ENCODE measurements at places on chromosomes 2 and 18.

GRCh38 chr2:88711289-88711688 lies 19.8 kb downstream of the RPIA start:
- no peak for DNase-seq

DNA sequence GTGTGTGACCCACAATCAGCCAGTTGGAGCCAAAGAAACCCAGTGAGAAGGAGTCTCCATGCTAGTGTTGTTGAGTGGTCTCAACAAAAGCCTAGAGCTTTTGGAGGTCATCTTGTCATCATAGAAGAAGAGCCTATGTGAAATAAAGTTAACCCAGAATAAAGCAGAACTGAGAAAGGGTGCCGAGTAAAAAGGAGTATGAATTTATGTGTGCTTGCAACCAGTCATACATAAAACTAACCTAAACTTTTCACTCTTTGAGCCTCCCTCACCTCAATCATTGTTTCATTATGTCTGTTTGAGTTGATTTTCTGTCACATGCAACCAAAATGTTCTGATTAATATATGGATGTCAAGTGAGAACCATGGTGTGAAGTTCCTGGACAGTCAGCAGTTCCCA lies 599.3 kb upstream of the ZEB2 start:
- no peak for DNase-seq

- no peak for DNase-seq
Observed at GRCh38 chr2:27946530-27947060, 56.1 kb downstream of the BABAM2 start.

GRCh38 chr2:55590810-55591440 lies 26.5 kb downstream of the PPP4R3B start:
- DNase-seq: no peak

GRCh38 chr2:20660506-20661420 lies 6.2 kb upstream of the GDF7 start:
- no peak for DNase-seq

DNA sequence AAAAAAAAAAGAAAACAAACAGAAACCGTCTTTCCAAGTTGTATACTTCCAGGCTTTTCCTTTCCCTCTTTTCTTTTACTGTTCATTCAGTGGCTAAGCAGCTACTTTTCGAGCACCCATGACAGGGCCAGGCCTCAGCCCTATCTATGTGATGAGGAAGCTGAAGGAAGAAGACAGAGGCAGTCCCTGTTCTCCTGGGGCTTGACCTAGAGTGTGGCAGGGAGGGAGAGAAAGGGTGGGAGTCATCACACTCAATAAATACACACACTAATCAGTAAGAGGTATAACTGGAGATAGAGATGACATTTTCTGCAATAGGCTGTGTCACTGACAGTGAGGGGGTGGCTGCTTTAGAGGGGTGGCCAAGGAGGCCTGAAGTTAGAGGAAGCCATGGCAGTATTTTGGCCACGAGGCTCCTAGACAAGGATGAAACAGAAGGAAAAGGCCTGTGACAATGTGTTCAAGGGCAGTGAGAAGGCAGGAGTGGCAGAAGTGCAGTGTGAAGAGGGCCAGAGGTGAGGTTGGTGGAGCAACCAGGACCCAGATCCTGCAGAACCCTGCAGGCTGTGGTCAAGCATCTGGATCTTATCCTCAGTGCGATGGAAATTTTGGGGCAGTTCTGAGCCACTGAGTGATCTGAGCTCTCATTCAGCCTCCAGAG lies 131.8 kb upstream of the TTC39C start:
- no peak for DNase-seq

GRCh38 chr2:178237488-178238153 lies 43.3 kb downstream of the OSBPL6 start:
- DNase-seq: no peak

GRCh38 chr2:233967164-233967563 lies 50.0 kb downstream of the TRPM8 start:
- DNase-seq: no peak

- DNase-seq: no peak
Observed at GRCh38 chr2:733001-733400, 55.8 kb upstream of the TMEM18 start.

GRCh38 chr2:24509840-24510239 lies 18.8 kb downstream of the NCOA1 start:
- no peak for DNase-seq

- DNase-seq: no peak
Observed at GRCh38 chr2:43010438-43011157, 215.8 kb downstream of the ZFP36L2 start.

DNA sequence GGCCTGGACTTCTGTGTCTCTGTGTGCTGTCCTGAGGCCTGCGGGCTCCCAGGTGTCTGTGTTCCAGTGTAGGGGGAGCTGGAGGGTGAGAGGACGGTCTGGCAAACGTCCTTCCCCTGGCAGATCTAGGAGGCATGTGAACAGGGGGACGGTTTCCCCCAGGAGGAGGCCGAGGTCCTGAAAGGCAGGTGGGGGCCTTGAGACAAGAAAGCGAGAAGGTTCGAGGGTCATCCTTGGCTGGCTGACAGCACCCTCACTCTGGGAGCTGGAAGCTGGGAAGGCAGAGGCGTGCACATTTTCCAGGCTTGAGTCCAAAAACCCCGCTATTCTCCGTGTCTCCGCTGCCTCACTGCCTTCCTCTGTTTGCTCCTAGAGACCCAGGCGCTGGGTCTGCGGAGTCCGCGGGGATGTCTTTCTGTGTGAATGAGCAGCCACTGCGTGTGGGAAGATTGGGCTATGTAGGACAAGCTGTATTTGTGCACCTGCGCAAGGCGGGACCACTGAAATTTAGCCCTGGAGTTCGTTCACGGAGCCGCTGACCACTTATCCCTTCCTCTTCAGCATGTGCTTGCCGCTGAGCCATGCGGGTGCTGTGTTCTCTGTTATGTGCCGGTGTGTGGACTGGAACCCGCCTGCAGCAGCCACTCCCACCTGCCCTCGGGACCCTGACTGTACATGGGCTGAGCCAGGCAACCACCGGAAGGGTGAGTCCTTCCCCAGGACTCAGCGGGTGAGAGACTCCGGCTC lies 43.7 kb downstream of the TWIST2 start:
- no peak for DNase-seq

- DNase-seq: no peak
Observed at GRCh38 chr2:190903693-190904450, 23.3 kb downstream of the GLS start.

- DNase-seq: no peak
Observed at GRCh38 chr2:190512539-190513095, 21.9 kb downstream of the NEMP2 start.

DNA sequence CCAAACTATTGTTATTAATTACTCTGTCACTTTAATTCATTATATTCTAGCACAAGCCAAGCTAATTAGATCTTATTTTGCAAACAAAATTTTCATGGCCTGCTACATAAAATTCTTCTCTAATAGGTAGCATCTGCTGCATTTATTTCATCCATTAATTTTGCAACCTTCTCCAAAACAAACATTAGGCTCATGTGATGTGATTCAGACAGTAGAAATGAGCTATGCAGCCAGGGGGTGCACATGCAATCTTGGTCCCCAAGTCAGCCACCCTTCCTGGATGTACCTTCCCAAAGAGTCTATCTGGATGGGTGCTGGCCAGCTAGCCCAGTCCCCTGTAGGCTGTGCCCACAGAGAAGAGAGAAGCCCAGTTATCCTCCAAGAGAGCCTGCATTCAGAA lies 242.1 kb upstream of the OSR1 start:
- DNase-seq: no peak

DNA sequence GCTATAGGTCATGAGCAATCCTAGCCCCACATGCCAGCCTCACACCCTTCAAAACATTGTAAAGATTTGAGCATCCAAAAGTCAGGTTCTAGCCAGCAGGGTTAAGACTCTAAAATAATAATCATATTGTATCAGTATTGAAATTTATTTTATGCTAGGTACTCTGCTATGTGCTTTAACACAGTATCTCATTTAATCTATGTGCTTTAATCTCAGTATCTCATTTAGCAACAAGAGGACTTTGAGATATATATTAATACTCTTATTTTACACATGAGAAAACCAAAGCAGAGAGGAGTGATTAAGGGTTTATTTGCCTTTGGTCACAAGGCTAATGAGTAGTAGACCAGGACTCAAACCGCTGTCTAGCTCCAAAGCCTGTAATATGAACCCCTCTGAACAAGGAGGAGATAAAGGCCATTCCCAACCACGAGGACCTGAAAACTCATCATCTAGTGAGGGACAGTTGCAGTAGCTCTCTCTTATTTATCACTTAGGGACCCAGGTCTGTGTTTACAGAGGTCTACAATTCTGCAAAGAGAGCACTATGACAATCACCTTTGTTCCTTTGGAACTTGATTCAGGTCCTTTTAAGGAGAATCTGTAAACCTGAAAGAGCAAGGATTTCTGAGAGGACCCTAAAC lies 116.5 kb upstream of the SERTAD2 start:
- no peak for DNase-seq

DNA sequence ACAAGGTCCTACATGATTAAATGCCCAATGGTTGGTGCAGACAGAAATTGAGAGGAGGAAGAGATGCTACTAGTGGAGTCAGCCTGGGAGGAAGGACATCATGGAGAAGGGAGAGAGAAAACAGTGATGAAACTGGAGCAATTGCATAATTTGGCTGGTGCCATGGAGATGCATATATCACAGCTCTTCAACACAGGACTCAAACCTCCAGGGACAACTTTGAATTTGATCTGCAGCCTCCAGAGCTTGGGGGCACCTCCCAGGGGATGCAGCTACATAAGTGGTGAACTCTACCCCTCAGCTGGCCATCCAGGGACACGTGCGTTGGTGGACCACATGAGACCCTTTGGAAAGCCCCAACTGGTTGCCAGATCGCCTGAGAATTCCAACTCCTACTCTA lies 80.4 kb downstream of the CTAGE1 start:
- DNase-seq: no peak

- no peak for DNase-seq
Observed at GRCh38 chr2:47041063-47041462, 114.0 kb downstream of the STPG4 start.

DNA sequence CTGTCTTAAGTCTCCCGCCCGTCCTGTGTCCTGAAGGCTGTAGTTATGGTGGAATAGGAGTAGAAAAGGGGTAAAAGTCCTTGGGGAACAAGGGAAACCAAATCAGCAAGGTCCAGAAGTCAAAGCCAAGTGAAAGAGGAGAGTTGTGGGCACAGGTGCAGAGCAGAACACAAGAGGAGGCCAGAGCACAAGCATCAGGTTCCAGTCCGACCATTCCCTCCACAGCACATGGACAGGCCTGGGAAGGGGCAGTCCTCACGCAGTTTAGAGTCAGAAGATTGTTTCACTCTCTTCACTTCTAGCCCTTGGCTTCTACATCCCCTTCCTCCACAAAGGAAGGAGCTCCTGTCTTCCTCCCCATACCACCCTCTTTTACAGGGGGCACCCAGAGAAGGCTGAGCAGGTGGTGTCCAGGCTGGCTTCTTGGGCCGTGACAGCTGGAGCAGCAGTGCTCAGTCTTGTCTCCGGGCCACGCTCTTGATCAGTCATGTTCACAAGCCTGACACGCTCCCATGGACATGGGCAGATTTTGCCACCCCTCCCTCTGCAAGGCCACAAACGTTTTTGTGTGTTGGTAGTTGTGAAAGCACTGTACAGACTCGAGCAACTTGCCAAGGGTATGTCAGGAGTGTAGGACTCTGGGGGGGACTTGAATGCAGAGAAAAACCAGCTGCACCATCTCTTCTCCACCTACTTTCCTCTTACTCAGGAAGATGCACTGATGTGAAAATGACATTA lies 138.5 kb upstream of the DAPL1 start:
- no peak for DNase-seq

DNA sequence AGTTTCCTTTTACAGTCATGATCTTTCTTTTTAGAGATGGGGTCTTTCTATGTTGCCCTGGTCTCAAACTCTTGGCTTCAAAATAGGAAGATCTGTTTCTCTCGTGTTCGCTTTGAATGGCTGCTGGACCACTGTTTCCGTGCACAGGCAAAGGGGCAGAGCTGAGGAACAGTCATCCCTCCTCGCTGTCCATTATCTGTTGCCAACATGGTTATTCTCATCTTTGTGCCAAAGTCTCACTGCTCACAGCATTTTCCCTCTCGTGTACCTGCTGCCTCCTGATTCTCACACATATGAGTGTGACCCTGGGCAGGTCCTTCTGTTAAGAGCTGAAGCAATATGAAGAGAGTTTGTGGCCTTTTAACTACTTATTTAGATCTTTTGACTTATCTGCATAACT lies 28.0 kb upstream of the CCNYL1 start:
- DNase-seq: no peak

GRCh38 chr2:181461056-181461997 lies 4.1 kb downstream of the ITGA4 start:
- DNase-seq: no peak

- no peak for DNase-seq
Observed at GRCh38 chr2:104447831-104448434, 406.0 kb upstream of the POU3F3 start.

- DNase-seq: no peak
Observed at GRCh38 chr2:177175917-177176668, 36.5 kb upstream of the HNRNPA3 start.
